COLO829 (cell line): ENCODE measurements at places on chromosomes 12 and 14.

GRCh38 chr14:68676511-68676943 lies 116.3 kb downstream of the ZFP36L1 start:
- DNase-seq = no peak

- DNase-seq = no peak
Measured at GRCh38 chr12:31369712-31370521, 44.0 kb upstream of the SINHCAF start.

GRCh38 chr12:94305130-94305957 lies 154.3 kb downstream of the CEP83 start:
- no peak for DNase-seq

DNA sequence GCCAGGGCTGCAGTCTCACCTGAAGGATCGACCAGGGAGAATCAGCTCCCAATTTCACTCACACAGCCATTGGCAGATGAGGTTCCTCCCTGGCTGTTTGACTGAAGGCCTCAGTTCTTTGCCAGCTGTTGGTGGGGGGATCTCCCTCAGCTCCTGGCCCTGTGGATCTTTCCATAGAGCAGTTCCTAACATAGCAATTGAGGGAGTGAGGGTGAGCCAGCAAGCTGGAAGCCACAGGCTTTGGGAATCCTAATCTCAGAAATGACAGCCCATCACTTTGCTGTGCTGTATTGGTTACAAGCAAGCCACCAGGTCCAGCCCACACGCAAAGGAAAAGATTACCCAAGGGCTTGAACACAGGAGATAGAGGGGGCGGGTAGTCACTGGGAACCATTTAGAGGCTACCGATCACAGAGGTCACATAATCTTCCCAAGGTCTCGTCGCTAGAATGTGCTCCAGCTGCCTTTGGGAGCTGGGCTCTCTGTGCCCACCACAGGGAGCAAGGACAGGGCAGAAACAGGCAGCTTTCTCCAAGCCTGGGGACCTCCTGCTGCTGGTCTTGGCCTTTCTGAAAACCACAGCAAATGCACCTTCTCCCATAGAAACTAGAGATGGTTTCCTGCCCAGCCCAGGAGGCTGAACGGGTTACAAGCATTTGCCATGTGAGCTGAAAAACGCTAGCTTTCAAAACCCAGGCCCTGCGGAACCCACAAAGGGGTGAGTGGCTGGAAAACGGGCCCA lies 4.6 kb upstream of the OTUB2 start:
- no peak for DNase-seq
